Ammon's horn (tissue), 1 donor: ENCODE measurements at places on chromosomes 6 and 20.

GRCh38 chr6:41503827-41504465, 42.2 kb upstream of the FOXP4 start:
- no peak for DNase-seq

DNA sequence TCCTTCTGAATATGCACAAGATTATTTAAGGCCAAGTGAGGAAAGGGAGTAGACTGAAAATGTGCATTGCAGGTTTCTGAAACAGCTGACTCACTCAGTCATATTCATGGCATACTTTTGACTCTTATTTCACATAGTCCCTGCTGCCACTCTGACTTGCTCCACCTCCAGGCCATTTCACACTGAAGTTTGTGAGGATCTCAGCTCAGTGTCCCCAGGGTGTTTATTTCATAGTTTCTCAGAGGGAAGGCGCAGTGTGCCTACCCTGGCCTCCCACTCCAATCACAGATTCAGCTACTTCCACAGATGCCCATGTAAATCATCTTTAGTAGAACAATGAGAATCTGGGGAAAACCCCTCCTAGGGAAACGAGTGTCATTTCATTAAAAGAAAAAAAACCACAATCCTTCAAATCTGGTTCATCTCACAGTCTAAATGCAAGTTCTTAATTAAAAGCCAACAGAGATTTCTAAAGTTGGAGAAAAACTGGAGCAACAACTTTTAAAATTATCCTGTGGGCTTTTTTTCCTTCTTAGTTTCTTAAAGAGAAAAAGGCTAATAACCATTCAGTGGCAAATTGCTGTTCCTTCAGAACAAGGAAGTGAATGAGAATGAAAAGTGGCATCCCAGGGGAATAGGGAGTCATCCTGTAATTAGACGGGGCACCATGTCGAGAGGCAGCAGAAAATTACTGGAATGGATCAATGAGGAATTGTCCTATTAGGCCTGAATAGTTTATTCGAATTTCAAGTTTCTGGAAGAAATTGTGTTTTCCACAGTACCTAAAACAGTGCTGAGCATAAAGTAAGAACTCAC, 133.6 kb downstream of the TFAP2B start:
- DNase-seq: no peak

GRCh38 chr20:60116128-60116909, 158.1 kb downstream of the CDH26 start:
- DNase-seq: no peak

DNA sequence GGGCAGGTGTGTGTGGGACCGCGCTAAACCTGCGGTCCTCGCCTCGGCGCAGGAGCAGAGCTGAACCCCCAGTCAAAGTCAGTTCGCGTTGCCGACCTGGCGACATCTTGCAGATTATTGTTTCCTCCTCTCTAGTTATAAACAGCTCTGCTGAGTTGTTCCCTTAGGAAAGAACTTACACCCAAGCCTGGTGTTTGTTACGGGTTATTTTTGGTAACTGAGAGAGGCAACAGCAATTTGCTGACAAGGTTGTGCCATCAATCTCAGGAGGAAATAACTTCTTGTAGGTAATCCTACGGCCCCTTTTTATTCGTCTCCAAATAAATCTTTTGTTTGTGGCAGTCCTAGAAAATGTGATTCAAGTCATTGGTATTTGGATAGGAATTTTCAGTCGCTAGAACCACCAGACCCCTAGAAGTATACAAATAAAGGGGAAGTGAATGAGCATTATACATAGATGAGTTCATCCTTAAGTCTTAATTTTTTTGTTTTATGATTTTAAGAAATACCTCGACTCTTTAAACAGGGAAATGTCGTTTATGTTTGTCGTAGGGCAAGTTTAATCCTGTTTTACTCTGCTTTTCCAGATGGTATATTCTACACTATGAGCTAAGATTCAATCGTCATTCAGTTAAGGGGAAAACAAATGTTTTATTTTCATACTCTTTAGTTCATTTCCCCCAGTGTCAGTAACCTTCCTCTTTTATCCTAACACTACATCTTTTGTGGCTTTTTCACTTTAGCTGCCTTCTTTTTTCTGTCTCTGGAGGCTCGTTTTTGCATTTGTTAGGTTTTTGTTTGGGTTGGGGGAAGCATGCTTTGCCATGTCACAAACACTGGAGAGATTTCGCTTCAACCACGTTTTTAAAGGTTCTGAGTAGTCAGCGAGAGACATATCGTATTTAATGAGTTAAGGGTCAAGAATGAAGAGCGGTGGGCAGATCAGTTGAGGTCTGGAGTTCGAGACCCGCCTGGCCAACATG, 1.2 kb downstream of the PM20D2 start:
- peak; percentile 16 for DNase-seq

DNA sequence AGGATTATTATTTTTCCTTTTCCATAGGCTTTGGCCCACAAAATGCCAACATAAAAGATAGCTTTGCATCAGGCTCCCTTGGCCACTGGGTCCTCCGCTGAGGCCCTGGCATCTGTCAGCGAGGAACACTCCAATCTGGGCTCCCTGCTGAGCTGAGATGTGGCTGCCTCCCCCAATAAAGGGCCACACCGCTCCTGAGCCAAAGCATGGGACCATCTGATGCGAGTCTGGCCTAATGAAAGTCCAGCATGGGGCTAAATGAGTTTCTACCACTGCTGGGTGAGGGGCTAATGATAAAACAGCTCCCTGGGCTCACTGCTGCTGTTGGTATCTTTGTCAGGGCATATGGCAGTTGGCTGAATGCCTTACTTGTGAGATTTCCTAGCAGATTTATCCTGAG, 817.5 kb upstream of the SLC35B3 start:
- DNase-seq: peak; percentile 3

- no peak for DNase-seq
These were observed 305.0 kb downstream of the GMDS start for GRCh38 chr6:1940381-1940780.

DNA sequence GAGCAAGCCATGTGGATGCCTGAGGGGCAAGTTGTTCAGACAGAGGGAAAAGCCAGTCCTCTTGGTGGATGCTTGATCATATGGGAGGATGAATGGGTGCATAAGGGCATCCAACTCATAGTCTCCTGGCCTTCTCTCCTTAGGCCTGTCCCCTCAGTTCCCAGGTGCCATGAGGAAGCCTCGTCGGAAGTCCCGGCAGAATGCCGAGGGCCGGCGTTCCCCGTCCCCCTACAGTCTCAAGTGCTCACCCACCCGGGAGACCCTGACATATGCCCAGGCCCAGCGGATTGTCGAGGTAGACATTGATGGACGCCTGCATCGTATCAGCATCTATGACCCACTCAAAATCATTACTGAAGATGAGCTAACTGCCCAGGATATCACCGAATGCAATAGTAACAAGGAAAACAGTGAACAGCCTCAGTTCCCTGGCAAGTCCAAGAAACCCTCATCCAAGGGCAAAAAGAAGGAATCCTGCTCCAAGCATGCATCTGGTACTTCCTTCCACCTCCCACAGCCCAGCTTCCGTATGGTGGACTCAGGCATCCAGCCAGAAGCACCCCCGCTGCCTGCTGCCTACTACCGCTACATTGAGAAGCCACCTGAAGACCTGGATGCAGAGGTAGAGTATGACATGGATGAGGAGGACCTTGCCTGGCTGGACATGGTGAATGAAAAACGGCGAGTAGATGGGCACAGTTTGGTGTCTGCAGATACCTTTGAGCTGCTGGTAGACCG, 3.8 kb downstream of the BRPF3 start:
- no peak for DNase-seq

DNA sequence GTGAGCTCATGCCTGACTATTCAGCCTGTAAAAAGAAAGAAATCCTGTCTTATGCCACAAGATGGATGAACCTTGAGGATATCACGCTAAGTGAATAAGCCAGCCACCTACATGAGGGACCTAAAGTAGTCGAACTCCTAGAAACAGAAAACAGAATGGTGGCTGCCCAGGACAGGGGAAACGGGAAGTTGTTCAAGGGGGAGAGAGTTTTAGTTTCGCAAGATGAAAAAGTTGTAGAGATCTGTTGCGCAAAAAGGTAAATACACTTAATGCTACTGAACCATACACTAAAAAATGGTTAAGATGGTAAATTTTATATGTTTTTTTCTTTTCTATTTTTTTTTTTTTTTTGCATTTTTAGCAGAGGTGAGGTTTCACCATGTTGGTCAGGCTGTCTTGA, 74.1 kb upstream of the RALY start:
- DNase-seq: no peak

GRCh38 chr6:53373638-53374037, 24.9 kb upstream of the ELOVL5 start:
- no peak for DNase-seq

- DNase-seq: no peak
These were observed 571.8 kb upstream of the IMPG1 start for GRCh38 chr6:76644231-76644630.

DNA sequence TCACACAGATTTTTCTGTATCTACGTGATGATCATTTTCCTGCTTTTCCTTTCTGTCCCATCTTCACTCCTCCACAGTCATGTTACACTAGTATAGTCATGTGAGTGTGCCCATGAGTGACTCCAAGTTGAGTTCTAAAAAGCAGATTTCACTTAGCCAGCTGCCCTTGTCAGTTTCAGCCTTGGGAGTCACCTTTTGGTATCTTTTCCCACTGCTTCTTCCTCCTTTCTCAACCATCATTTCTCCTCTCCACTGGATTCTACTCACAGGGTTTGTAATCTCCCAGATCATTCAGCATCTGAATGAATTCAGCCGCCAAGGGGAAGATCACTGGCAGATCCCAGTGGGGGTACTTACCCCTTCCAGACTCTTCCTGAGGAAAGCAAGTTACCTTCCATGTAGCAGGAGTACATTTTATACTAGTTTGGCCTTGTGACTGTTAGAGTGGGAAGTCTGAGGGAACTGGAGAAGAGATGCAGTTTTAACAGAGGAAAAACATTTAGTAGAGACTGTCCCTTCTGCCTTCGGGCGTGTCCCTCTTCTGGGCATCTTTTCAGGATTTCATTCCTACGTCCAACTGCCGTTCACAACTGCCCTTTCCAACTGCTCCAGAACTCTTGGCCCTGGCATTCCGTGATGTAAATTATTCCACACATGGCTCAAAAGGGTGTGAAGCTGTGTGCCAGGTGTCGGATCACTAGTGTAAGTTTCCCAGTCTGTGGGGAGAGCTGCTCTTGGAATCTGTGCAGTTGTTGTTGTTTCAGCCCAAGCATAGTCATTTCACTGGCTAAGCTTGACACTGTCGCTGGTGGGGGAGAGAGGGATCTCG, 38.9 kb downstream of the BICRAL start:
- DNase-seq: peak; percentile 15

DNA sequence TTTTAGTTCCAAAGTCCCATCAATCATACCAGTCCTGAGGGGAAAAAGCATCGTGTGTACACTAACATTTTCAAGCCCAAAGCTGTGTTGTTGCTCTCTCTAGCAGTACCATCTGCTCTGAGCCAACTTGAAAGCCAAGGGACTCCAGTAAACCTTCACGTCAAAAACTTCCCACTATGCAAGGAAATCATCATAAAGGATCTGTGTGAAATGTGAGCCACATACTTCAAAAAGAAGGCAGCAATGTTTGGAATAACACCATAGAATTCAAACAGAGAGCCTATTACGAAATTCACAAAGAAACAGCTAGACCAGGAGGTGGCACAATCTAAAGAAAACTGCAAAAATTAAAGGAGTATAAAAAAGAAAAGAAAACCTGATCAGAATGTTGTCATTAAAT, 399.8 kb upstream of the EPHA7 start:
- no peak for DNase-seq

GRCh38 chr20:51077686-51078060, 54.8 kb upstream of the KCNG1 start:
- DNase-seq: no peak

- DNase-seq: no peak
These were observed 39.9 kb upstream of the RNF8 start for GRCh38 chr6:37313723-37314486.

DNA sequence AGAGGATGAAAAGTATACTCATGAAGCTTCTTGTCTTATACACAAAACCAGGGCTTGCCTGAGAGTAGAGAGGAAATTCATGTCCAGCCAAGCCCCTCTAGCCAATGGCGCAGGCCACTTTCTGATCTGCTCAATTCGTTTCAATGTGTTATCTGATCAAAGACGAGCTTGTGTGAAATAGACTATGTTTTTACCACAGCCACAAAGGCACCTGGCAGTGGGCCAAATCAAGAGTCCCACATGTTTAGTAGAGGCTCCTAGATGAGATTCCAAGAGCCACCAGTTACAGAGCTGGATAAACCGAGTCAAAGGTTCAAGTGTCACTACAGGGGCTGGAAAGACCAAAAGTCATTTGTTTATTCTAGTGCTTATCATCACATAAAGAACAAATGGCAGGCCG, 34.9 kb downstream of the GPLD1 start:
- no peak for DNase-seq

- DNase-seq: no peak
These were observed 118.4 kb downstream of the GRM4 start for GRCh38 chr6:34027445-34027936.

DNA sequence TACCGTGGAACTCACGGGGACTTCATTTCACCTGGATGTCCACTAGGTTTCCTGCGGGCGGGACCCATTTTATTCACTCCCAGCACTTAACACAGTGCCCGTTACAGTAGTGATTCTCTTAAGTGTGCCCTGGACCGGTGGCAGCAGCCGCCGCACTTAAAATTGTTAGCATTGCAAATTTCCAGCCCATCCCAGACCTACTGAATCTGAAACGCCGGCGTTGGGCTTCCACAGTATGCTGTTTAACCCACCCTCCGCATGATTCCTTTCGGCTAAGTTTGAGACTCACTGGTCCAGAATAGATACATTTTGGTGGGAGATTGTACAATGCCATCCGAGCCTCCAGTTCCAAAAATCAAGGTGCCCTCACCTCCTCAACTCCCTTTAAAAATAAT, 967 bp downstream of the SMPDL3A start:
- DNase-seq: no peak

GRCh38 chr20:62659488-62660239, 17.4 kb downstream of the SLCO4A1 start:
- no peak for DNase-seq

- peak; percentile 22 for DNase-seq
These were observed 365.3 kb upstream of the MAP3K7 start for GRCh38 chr6:90952176-90952575.

GRCh38 chr6:141394565-141395051, 738.1 kb upstream of the GJE1 start:
- DNase-seq: no peak

DNA sequence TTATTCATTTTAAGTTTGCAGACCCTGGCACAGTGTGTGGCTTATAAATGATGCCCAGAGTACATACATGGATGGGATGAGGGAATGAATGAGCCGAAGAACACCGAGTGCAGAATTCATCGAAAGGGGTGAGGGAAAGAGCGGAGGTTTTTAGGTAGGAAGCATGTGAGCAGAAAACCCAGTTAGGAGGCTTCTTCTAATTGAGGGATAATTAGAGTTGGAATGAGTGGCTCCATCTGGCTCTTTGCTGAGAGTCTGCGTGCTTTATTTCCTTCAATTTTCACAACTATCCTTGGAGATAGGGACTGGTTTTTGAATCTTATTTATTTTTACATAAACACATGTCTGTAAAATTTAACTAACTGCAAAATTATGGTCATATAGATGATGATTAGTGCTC, 150.7 kb downstream of the DOK5 start:
- DNase-seq: no peak

GRCh38 chr20:43666376-43667328, at the start of gene MYBL2:
Gene MYBL2, plus strand, starts transcription at chr20:43667114. Its CDS starts 170 bp downstream, at chr20:43667284.
- no peak for DNase-seq
